ENCODE measurements at places on chromosomes 6 and 20. TPM values are rescaled to one million over a fixed set of nuclear protein-coding genes. Genes with fewer than 3 reads are reported as not detected.

KCNQ5 gene
- total RNA-seq = 0.43 TPM

MUCL3 gene
- total RNA-seq = not detected

PACRG gene
- total RNA-seq = 0.79 TPM

PDYN gene
- not detected for total RNA-seq

DNAH8 gene
- not detected for total RNA-seq

SLC16A10 gene
- not detected for total RNA-seq

SIRPA gene
- total RNA-seq = 2.1 TPM

OPRM1 gene
- total RNA-seq = not detected

ECT2L gene
- 0.39 TPM for total RNA-seq

SLC4A11 gene
- 1.6 TPM for total RNA-seq

HFE gene
- total RNA-seq = 10.6 TPM

LST1 gene
- total RNA-seq = not detected

EYA4 gene
- total RNA-seq = 0.79 TPM

PHF20 gene
- total RNA-seq = 29.1 TPM

GPSM3 gene
- 0.79 TPM for total RNA-seq

SCAF8 gene
- total RNA-seq = 43.1 TPM

SDCBP2 gene
- total RNA-seq = 6.7 TPM

PHACTR3 gene
- 1.6 TPM for total RNA-seq

ARFGEF3 gene
- under 0.01 TPM for total RNA-seq

TRIM40 gene
- total RNA-seq = not detected

NCOA5 gene
- 19.2 TPM for total RNA-seq

SLC17A3 gene
- total RNA-seq = not detected

C6orf141 gene
- total RNA-seq = not detected

TBXT gene
- not detected for total RNA-seq

RSPO3 gene
- total RNA-seq = not detected

TUBB1 gene
- not detected for total RNA-seq

MCCD1 gene
- total RNA-seq = not detected

ZNF391 gene
- 1.5 TPM for total RNA-seq

SLC22A16 gene
- not detected for total RNA-seq

STK4 gene
- total RNA-seq = 13.7 TPM

HAO1 gene
- total RNA-seq = not detected

WFDC12 gene
- total RNA-seq = not detected

WFDC10B gene
- not detected for total RNA-seq

AIF1 gene
- total RNA-seq = not detected

MUC22 gene
- not detected for total RNA-seq

RIPOR3 gene
- 0.22 TPM for total RNA-seq

LBP gene
- not detected for total RNA-seq

KCNK5 gene
- not detected for total RNA-seq

TAGAP gene
- total RNA-seq = 0.39 TPM

POM121L2 gene
- total RNA-seq = not detected
